ENCODE measurements at places on chromosomes 6 and 20.
A peak's percentile ranks its signal among the peaks of the same experiment; 100 is the strongest.

- no peak for DNase-seq
These were observed 175.8 kb upstream of the GGTLC1 start for GRCh38 chr20:24164360-24164759.

DNA sequence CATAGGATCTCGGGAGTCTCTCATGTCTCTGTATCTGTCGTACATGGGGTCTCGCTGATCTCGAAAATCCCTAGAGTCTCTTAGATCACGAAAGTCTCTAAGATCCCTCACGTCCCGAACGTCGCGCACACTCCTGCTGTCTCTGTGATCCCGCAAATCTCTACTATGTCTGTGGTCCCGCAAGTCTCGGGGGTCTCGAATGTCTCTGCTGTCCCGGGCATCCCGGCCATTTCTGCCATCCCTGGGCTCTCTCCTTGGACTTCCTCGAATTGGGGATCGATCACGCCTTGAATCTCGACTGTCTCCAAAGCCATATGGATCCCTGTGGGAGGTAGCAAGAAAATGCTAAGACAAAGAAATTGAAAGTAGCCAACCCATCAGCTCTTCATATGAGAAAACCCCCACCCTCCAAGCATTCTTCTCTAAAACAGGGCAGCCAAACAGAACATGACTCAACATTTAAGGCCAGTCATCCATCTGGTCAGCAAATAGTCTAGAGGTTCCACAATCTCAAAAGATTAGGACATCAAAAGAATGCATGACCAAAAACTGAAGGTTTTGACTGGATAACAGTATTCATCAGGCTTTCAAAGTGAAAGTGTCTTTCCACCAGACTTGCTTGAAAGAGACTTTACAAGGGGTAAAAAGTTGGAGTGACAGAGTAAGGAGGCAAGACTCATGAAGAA, 19.4 kb downstream of the NCOA5 start:
- no peak for DNase-seq

- no peak for DNase-seq
These were observed 18.5 kb upstream of the ISM1 start for GRCh38 chr20:13202565-13202964.

DNA sequence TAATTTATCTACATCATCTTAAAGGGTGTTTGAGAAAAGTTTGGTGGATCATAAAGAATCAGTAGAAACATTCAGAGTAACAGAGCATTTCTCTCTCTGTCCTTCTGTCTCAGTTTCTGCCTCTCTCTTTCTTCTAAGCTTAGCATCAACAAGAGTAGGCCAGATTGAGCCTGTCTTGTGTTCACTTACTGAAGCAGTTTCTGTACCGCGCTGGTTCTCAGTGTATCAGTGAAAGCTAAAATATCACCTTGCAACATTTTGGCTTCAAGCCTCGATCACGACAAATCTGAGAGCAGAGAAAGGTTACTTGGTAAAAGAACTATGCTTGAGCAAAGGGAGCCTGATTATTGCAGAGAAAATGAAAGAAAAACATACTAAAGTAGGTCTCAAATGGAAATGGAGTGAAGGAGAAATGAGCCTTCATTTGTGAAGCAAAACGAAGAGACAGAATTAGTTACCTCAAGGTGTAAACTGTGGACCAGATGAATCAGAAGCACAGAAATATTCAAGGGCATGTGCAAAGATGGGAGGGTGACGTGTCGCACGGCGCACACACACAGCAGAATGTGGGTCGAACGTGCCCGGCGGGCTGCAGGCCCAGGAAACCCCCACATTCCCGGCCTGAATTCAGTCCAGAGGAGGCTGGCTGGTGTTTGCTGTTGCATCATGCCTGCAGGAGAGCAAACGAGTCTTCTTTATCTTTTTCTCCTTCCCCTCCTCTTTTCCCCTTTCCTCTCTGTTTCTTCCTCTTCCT, 509.3 kb downstream of the QKI start:
- no peak for DNase-seq

DNA sequence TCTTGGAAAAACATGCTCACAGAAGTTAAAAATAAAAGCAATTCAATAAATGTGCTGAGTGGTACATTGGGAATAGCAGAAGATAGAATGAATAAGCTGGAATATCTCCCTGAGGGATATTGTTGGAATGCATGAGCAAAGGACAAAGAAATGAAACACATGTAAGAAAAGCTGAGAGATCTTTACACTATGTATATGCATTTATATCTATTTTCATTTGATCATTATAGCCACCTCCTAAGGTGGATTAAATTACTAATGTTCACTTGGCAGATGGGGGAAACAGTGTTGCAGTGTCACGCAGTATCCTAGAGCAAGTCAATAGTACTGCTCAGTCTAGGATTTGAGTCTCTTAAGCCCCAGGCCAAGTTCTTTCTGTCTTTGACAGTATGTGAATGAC, 542.0 kb upstream of the MARCKS start:
- DNase-seq = no peak

DNA sequence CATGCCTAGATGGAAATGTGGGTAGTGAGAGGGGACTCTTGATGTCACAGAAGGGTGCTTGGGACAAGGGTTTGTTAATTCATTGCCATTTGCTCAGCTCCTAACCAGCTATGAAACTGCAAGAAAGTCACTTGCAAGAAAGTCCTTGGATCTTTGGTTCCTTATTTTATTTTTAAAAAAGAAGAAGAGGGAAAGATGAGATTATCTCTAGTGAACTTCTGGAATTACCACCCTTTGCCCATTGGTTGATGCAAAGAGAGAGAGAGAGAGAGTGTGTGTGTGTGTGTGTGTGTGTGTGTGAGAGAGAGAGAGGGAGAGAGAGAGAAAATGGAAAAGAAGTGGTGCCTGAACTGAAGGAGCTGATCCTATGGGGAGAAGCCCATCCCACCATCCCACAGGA, 4.6 kb upstream of the SFT2D1 start:
- DNase-seq = no peak

DNA sequence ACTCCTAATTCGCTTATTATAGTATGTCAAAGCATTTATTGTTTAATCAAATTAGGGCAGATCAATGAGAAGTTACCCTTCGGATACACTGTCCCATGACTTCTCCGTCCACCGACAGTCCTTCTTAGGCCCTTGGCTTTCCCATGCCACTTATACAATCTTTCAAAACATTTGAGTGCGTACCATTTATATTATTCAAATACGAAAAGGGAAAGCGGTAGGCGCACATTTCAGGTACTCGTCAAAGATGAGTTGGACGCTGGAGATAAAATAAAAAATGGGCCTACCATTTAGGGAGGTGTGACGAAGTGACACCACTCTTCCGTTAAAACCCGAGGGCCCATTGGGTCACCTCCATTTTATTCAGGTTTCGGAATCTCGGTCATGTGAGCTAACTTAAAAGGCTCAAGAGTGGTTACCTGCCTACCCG, 542 bp upstream of the AFG1L start:
- no peak for DNase-seq

DNA sequence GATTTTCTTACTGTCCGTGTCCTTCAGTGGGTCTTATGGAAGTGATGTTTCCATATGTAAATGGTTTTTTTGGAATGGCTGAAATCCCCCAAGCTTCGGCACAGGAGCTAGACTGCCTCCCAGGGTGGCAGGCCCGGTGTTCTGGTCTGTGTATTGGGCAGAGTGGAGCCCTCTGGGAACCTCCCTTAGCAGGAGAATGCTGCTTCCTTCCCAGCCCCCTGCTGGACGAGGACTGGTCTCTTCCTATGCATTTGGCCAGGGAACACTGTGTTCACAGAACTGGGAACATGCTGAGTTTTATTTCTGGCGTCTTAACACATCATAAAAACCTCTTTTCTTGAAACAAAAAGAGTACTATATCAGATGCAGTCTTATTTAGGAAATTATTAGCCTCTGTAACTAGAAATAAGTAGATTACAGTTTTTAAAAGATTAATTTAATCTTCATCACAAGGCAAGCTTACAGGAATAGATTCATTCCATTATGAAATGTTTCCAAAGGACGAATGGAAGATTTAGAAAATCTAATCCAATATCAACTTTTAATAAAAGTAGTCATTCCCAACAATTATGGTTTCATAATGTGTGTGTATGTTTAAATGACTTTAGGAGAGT, 56.6 kb downstream of the SYTL3 start:
- DNase-seq = no peak

GRCh38 chr6:144415014-144415413, 129.9 kb downstream of the UTRN start:
- DNase-seq = no peak

GRCh38 chr6:7073821-7074525, 33.8 kb upstream of the RREB1 start:
- no peak for DNase-seq

GRCh38 chr6:136084403-136084802, 165.7 kb downstream of the MTFR2 start:
- no peak for DNase-seq

- no peak for DNase-seq
These were observed 60.9 kb downstream of the COL9A1 start for GRCh38 chr6:70241991-70242420.

GRCh38 chr6:28343898-28344677, 5.7 kb upstream of the ZKSCAN3 start:
- DNase-seq = no peak

- DNase-seq = no peak
These were observed 91.0 kb downstream of the PXDC1 start for GRCh38 chr6:3660473-3660872.

DNA sequence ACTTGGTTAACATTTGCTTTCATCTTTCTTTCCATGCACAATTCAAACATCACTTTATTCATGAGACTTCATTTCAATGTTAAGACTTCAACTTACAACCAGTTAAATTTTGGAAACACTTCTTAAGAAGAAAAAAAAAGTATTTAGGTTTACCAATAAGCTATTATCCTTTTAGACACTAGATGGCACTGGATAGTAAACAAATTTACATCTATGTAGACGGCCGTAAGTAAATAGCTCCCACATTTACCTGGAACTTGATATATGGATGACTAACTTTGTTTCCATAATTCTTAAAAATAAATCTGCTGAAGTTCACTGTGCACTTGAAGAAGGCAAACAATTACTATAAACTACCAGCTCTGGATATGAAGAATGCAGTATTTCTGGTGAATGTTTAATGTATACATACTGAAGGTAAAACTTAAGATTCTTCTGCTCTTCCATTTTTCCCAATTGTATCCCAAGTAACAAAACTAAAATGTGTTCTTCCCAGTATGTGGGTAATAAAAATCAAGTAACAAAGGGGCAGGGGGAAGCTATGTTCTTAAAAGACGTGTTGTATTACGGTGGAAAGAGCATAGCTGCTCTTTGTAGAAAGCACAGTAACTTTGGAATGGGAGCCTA, 130.6 kb upstream of the C6orf118 start:
- no peak for DNase-seq

DNA sequence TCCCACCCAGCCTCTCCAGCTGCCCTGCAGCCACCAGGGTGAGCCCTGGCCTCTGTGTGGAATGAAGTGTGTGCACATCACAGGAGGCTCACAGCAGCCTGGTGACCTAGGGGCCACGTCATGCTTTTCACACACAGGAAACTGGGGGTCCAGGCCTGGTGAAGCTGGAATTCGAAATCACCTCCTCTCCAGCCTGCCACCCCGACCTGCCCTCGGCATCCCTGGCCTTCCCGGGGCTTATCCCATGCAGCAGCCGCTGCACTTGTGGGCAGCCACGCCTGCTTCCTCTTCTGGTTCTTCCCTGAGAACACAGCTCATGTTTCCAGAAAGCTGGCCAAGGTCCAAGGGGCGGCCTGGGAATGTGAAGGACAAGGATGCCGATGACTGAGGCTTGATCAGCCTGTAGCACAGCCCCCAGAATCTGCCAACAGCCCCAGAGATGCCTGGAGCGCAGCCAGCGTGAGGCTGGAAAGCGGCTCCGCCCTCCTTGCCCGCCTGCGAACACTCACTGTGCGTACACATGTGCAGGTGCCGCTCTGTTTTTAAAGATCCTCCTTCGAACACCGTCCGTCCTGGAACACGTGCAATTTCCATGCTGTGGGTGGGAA, 4.2 kb upstream of the NTSR1 start:
- peak; percentile 92 for DNase-seq

DNA sequence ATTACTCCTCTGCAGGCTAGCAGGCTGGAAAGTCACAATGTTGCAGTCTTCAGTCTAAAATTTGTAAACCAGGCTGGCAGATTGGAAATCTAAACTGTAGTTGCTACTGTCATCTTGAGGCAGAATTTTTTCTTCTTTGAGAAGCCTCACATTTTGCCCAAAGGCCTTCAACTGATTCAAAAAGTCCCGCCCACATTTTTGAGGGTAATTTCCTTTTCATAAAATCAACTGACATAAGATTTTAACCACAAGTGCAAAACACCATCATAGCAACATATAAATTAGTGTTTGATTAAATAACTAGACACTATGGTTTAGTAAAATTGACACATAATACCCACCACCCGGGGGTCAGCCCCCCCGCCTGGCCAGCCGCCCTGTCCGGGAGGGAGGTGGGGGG, 28.4 kb downstream of the HLA-C start:
- DNase-seq = no peak

DNA sequence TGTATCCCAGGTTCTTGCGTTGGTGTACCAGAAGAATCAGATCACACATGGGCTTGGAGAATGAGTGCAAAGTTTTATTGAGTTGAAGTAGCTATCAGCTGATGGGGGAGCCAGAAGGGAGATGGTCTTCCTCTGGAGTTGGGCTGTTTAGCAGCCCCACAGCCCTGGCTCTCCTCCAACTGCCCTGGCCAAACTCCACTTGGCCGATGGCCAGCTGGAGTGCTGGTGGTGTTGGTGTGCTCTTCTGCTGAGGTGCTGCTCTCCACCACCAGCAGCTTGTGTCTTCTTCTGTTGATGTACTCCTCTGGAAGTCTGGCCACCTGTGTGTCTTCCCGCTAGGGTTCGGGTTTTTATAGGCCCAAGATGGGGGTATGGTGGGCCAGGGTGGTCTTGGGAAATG, 172.8 kb downstream of the TINAG start:
- no peak for DNase-seq

- no peak for DNase-seq
These were observed 91.2 kb downstream of the DNAH8 start for GRCh38 chr6:38806271-38806670.

- DNase-seq = no peak
These were observed 98.0 kb downstream of the VEGFA start for GRCh38 chr6:43867996-43868395.

Measured in H54 (cell line).